ENCODE measurements at places on chromosomes 3 and 15.

DNA sequence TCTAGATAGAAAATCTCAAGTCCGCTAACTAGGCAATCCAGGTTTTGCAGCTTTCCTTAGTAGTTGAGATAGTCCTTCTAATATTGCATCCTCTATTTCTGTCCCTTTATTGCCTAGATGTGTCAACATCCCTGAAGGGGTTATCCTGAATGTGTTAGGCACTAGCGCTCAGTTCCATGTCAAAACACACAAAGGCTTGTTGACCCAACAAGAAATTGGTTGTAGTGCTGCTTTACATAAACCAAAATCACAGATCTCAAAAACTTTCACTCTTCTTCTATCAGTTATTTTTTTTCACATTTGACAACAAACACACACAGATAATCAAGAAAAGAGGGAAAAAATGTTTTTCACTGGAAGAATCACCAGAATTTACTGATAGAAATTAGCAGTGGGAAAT, 51.4 kb upstream of the SOX2 start:
- DNase-seq = no peak

DNA sequence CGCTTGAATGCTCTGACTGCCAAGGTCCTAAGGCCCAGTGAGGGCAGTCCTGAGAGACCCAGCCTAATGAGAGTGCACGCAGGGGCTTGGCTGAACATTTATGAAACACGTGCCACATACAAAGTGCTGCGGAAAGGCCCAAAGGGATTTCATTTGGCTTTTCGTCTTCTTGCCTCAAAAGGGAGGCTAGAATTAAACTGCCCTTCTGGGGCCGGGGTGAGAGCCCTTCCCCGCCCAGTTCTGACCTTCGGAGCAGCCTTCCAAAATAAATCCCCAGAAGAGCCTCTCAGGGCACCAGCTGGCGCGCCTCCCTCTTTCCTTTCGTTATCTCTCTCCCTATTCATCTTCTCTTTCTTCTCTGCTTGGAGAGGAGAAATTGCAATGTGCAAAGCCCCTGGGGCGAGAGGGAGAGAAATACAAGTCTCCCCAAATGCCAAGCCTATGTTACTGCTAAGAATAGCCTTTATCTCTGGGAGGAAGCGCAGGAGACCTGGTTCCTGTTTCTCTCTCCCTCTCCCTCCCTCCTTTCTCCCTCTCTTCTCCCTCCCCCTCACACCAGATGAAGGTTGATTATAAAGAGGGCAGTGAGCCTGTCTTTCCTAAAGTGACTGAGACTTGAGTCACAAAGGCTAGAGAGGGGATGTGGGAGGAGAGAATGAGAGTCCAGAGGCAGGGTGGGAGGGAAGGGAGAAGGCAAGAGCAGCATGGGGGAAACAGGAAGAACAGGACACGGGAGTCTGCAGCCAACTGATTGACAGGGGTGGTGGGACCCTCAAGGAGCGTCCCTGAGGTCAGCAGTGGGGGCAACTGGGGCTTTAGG, 36.7 kb upstream of the NDUFB4 start:
- peak; percentile 34 for DNase-seq

- DNase-seq = no peak
Measured at GRCh38 chr15:48375767-48376166, 44.5 kb downstream of the DUT start.

- peak; percentile 18 for DNase-seq
Measured at GRCh38 chr3:150662410-150663200, 41.1 kb downstream of the ERICH6 start.

DNA sequence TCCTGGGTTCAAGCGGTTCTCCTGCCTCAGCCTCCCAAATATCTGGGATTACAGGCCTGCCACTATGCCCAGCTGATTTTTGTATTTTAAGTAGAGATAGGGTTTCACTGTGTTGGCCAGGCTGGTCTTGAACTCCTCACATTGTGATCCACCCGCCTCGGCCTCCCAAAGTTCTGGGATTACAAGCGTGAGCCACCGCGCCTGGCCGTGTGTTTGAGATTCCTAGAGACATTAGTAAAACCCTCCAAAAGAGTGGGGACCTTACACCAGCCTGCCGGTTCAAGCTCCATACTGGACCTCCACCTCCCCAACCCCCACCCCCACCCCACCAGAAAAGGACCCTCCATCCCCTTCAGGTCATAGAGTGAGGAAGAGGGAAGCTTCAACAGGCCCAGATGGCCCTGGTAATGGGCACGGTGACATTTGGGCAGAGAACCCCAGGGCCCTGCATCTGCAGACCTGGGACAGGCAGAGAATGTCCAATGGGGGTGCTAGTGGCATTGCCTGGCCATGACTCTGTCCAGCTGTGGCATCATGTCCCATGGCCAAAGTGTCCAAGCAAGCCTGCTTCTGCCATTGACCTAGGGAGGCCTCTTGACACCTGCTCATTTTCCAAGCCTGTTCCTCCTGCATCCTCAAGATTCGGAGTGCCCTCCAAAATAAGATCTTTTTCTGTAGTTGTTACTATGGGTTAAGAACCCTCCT, 108.9 kb upstream of the KLF13 start:
- DNase-seq = no peak

GRCh38 chr15:80904998-80905397, 84.6 kb downstream of the MESD start:
- DNase-seq = no peak

DNA sequence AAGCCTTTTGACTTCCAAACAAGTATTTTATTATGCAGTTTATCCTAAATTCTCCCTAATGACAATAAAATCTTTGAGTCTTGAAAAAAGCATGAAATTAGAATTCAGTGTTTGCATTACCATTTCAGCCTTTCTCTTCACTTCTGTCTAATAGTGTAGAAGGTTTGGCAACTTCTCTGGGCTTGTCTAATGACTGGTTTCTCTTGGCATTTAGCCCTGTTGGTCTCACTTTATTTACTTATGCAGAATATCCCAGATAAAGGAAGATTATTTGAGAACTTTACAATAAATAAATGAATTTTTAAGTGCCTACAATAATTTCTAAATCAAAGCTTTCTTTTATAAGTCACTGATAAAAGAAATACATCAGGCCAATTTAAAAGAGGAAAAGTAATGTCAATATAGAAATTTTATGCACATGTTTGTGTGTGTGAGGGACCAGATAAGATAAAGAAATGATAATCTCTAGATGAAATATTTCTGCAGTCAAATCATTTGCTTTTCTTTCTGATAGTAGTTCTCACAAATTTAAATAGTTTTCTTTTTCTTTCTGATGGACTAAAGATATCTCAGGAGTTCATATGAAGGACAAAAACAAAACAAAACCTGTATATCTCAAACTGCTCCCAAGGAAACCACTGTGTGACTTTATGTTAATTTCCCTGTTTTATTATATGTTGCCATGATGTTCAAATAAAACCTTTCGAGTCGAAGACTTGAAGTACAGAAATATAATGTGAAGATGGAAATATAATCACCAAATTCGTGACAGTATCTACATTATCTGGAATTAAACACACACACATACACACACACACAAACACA, 533.1 kb upstream of the CBLB start:
- no peak for DNase-seq

- peak; percentile 59 for DNase-seq
Measured at GRCh38 chr3:45109771-45110508, 36.2 kb downstream of the CDCP1 start.

- DNase-seq = no peak
Measured at GRCh38 chr3:135197856-135198255, 402.8 kb downstream of the EPHB1 start.

GRCh38 chr3:153246806-153247205, 84.8 kb downstream of the RAP2B start:
- DNase-seq = peak; percentile 36

GRCh38 chr3:14775011-14775410, 43.8 kb upstream of the FGD5 start:
- DNase-seq = no peak

GRCh38 chr15:51706926-51707608, 25.8 kb downstream of the SCG3 start:
- DNase-seq = no peak

DNA sequence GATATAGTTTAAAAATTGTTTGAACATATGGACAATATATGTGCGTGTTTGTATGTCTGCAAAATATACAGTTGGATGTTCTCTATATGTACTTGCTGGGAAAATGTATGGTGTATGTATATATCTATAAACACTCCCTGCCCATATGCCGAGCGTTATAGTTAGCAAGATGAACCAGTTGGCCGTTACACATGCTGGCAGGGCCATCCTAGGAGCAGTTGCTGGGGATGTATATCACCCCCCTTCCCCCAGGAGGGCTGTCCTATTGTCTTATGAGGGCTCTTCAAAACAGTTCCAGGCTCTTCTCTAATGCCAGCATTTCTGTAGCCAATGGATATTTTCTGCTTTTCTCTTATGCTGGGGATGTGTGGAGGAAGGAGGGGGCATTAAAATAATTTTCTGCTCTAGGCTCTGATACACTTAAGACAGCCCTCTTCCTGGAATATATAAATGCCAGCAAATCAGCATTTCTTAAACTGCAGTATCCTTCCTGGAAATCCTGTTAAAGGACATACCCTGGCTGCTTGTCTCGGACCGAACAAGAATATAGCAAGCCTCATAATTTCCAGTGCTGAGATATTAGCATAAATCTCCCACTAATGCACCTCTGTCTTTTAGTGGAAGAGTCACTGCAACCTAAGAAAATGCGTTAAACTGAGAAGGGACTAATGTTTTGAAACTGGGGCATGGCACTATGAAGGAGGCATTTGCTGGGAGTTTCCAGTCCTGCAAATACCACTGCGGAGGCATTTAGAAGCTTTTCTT, 134.4 kb downstream of the MDFIC2 start:
- DNase-seq = no peak

DNA sequence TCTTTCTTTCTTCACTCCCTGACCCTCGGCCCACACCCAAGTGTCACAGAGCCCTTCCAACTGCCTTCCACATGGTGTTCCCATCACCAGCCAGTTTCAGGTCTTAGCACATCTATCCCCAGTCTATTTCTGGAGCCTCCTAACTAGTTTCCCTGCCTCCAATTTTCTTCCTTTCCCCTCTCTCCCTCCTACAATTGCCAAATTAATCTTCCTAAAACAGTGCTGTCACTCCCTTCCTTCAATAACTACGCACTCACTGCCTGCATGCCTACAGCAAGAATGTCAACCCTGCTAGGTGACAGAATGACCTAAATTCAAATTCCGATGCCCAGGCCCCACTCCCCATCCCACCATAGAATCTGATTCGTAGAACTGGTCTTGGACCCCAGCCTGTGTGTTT, 36.1 kb upstream of the CA12 start:
- no peak for DNase-seq

GRCh38 chr3:53773611-53774368, 72.4 kb downstream of the CHDH start:
- peak; percentile 16 for DNase-seq

DNA sequence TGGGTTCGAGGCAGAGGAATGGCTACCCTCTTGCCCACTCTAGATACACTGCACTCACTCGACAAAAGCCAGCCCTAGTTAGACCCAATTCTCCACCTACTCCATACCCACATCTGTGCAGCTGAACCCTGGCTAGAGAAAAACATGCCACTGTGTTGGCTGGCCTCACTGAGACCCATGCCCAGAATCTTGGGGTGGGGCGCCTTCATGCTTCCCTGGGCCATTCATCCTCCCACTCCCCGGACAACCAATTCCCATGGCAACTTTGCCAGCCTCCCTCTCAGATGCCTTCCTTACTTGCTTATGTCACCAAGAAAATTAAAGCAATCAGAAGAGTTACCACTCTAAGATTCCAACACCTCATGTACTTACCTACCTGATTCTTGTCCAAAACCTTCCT, 9.2 kb upstream of the LIMD1 start:
- DNase-seq = no peak

DNA sequence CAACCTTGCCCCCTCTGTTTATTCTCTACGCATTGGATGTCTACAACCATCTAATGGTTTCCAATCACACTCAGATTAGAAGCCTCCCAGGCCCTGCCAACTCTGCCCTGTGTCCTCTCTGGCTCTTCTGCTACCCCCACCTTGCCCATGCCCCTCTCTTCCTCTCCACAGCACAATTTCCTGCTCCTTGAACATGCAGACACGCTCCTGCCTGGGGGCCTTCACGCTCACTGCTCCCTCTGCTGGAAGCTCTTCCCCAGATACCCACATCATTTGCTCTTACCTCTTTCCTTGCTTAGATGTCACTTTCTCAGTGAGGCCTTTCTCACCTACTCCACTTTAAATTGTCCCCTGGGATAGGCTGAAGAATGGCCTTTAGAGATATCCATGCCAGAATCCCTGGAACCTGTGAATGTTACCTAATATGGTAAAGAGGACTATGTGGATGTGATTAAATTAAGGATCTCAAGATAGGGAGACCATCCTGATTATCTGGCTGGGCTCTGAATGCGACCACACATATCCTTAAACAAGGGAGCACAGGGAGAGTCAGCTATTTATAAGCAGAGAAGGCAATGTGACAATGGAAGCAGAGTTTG, 9.9 kb downstream of the KY start:
- DNase-seq = peak; percentile 48

DNA sequence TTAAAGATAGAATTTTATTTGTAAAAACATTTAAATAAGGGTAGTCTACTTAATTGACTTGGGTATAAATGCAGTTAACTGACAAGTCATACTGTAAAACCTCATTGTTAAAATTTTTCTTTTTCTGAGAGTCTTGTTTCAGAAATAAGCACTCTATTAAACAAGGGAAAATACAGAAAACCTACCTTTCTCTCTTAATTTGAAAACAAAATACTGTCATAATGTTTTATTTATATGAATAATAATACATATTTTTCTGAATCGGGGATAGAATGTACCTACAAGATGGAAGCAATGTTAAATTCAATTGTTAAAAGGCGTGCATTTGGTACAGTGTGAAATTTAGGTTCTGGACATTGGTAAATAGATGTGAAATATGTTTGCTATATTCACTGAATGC, 17.8 kb downstream of the ZIC1 start:
- no peak for DNase-seq

DNA sequence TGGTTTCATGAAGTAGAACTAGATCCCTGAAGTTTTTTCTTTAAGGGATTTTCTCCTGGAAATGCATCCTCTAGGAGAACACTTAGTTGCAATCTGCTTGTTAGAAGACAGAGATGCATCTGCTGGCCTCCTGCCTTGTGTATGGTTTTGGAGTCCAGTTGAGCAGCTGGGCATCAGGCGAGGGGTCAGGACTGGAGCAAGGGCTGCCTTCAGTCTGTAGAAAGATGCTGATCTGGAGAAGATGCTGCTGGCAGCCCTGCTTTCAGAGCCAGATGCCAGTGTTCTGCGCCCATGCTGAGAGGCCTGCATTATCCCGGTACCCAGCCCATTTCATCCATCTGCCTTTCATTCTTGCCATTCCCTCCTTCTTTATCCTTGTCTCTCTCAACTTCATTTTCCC, 77.4 kb downstream of the CHCHD6 start:
- DNase-seq = no peak

DNA sequence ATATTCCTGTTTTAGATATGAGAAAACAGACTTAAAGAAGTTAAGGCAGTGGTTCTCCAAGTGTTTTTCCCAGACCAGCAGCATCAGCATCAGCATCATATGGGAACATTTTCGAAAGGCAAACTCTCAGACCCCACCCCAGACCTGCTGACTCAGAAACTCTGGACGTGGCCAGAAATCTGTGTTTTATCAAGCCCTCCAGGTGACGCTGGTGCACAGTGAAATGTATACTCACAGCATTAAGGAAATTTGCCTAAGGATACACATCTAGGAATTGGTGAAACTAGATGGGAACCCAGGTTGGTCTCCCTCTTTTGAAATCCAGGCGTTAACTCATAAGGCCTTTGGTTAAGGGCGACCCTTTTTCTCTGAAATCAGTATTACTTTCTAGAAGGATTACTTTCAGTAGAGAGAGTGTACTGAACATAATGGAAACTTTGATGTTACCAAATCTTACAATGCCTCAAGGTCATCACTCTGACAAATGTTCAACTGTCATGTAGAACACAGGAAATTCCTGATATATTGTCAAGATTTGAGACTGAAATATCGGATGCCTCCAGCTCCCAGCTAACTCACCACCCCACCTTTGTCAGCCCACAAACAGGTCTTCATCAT, 910.2 kb downstream of the ROBO1 start:
- no peak for DNase-seq
